ENCODE measurements at places on chromosomes 6 and 20.

GRCh38 chr20:14832630-14833029 lies 495.2 kb upstream of the FLRT3 start:
- DNase-seq: no peak

- peak; percentile 65 for DNase-seq
These were observed 13.9 kb downstream of the ZNF217 start for GRCh38 chr20:53579581-53580375.

GRCh38 chr6:138662471-138662870 lies 111.1 kb upstream of the CCDC28A start:
- DNase-seq: peak; percentile 43

DNA sequence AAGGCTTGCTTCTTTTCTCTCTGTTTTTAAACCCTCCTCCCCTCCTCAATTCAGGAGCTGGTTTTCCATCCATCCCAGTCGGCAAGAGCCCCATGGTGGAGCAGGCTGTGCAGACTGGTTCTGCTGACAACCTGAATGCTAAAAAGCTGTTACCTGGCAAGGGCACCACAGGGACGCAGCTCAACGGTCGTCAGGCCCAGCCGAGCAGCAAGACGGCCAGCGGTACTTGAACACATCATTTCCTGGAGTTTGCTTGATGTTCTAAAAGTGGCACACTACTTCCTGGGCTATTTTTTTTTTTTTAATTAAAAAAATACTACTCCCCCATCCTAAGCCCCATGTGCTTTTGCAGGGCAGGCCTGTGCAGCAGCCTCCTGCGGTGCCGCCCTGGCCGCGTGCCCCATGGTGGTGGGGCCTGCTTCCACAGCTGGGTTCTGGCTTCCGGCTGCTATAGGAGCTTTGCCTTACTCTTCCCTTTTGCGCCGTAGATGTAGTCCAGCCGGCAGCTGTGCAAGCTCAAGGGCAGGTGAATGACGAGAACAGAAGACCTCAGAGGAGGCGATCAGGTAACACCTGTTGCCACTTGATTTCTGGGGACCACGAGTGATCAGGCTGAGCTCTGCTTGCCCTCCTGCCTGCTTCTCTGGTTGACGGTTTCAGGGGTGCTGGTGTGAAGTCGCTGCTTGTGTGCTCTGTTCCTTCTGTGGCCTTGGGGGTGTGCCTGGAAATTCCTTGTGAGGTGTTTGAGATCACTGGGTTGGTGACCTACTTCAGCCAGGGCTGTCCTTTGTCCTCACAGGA lies 7.7 kb downstream of the LSM14B start:
- DNase-seq: no peak

DNA sequence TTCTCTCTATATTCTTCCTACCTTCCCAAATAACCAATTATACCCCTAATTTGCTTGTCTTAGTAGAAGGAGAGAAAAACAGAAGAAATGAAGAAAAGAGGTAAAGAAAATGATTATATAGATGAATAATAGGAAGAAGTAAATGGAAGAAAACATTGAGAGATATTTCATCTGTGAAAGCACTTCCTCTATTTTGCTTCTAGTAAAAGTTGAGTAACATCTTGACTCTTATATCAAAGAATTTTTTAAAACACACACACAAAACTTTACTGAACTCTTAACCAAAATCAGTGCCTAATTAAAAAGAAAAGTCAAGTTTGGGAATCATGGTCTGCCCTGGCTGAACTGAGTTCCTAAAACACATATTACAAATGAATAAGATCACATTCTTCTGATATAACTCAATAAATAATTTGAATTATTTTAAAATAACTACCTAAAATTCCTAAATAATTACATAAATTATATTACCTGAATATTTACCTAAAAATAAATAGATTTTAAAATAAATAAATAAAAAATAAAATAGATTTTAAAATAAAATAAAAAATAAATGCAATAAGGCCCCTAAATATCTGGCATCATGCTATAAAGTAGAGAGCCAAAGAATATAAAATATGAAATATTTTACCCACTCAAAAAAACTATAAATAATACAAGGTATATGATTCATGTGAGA lies 8.8 kb downstream of the SLC17A2 start:
- no peak for DNase-seq

Data from A549 (cell line).